Vagina (tissue), 2 donors: ENCODE measurements at places on chromosomes 6 and 20.

GRCh38 chr20:59207742-59208357 is 44.2 kb downstream of the ZNF831 start:
- no peak for DNase-seq

GRCh38 chr20:49980140-49981008 is 2.4 kb upstream of the SNAI1 start:
- DNase-seq: no peak

GRCh38 chr6:144443157-144443556 is 158.0 kb downstream of the UTRN start:
- no peak for DNase-seq

DNA sequence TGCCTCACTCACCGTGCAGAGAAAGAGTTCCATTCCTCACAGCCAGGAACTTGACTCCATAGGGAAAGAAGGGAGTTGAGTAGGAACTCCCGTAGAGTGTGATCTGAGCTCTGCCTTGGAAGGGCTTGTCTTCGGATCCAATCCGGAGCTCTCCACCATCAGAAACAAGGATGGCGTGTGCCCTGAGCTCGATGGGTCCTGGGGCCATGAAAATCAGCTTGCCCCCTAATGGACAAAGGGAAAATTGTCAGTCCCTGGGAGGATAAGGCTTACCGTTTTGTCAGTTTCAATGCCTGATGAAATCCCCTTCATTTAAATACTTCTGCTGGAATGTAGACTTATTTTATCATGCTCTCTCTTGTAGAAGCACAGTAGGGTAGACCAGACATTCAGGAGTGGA is 153.3 kb downstream of the PKHD1 start:
- no peak for DNase-seq

DNA sequence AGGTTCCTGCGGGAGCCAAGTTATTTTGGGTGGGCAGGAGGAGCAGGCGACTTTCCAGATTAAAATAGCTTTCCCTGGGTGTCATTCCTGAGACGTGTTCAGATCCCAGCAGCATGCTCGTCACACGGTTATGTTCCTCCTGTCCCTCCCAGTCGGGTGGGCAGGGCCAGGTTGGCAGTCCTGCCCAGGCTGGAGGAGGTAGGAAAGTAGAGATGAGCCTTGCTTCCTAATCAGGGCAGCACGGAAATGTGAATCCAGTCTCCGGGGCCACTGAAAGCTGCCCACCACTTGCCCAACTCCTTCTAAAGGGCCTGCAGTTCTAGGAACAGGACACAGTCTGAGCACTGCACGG is 137.0 kb downstream of the MRPL14 start:
- no peak for DNase-seq

- no peak for DNase-seq
Observed at GRCh38 chr6:29976588-29977424, 34.5 kb downstream of the HLA-A start.

DNA sequence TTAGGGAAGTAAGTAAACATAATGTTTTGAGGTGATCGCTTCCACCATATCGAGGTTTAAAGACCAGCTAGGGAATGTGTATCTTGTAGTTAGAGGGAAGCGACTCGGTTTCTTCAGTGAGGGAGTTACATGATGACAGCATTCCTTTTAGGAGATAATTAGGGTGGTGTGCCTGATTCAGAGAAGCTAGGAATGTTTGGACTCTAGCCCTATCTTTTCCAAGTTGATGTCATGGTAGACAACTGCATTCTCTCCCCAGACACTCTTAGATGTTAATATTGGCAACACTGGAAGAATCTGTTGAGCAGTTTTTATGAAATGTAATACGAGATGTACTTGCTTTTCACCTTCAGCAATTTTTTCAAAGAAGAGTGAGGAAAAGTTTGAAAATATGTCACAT is 12.9 kb upstream of the HIVEP1 start:
- DNase-seq: no peak

DNA sequence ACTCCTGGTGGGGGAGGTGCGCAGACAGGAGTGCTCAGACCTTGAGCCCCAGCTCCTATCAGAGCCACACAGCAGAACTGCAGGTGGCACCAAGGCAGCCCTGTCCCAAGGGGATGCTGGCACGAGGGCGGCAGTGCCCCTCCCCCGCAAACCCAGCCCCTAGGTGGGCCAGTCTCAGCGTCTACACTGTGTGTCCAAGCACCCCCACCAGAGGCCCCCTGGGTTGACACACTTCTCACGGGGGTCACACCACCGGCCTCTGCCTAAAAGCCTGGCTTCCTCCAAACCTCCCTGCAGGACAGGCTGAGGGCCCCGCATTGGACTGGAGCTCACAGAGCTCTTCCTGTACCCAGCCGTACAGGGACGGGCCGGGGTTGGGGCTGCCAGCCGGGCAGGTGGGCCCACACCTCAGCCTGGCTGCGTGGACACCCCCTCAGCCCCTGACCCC is 8.1 kb downstream of the SLC2A4RG start:
- DNase-seq: no peak

DNA sequence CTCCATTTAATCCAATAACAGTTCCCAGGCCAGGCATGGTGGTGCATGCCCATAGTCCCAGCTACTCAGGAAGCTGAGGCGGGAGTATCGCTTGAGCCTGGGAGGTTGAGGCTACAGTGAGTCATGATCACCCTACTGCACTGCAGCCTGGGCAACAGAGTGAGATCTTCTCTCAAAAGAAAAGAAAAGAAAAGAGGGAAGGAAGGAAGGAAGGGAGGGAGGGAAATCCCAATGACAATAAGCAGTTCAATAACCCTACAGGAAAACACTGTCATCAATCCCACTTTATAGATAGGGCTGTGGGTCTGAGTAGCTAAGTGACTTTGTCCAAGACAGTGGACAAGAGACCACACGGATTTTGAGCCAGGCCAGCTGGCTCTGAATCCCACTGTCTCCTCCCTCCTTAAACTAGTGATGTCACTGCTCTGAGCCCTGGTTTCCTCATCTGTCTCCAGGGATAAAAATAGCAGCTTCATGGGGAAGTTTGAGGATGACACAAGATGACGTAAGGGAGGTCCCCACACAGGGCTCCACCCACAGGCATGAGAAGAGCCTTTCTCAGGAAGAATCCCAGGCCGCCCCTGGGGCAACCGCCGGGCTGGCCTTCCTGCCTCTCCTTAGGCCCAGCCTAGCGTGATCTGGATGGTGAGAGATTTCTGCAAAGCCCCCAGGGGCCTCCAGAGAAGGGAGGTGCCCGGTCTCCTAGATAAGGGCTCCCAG is 7.2 kb upstream of the TRIB3 start:
- DNase-seq: no peak

DNA sequence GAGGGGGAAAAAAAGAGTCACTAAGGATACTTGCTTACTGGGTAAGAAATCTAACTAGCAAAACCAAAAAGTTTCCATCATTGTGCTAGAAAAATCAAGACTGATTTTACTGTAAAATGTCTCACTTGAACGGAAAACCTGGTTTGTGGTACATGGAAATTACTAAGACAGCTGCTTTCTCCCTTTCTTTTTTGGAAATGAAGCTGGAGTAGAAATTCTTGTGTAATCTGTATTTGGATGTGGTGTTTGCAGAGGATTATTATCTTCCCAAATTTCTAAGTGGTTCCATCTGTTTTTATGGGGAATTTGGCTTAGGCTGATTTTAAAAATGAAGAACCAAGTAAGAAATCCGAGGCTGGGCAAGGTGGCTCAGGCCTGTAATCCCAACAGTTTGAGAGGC is 20.4 kb downstream of the EPB41L2 start:
- DNase-seq: no peak

DNA sequence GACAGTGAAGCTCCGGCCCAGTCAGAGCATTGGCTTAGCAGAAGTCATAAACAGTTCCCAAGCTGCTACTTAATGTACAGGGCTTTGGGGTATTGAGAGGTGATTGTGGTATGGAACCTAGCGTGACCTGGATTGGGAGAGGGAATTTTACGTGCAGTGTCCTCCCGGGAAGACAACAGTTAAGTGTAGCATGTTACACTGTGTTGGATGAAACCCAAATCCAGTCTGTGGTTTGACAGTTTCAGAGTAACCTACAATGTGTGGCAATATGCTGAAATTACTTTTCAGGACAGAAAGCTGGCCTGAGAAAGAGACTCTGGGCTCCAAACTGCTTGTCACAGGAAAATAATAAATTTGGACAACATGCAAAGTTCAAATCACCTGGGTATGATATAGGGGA is 28.1 kb upstream of the RALGAPA2 start:
- no peak for DNase-seq

DNA sequence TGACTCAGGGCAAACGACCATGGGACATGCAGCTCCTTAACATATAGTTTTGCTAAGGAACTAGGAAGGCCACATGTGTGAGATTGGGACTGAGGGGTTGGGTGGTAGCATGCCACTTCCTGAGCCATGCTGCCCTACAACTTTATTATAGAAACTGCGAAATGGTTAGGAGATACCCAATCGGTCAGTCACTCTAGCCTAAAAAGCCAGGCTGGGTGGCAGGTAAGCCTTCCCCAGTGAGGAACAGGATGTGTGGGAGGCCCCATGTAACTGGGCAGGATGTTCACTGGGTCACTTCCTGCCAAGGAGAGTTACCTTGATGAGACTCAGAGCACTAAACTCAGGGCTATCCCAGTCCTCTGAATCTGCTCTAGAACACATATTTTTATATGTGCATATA is 123.5 kb downstream of the MAP3K7 start:
- no peak for DNase-seq

DNA sequence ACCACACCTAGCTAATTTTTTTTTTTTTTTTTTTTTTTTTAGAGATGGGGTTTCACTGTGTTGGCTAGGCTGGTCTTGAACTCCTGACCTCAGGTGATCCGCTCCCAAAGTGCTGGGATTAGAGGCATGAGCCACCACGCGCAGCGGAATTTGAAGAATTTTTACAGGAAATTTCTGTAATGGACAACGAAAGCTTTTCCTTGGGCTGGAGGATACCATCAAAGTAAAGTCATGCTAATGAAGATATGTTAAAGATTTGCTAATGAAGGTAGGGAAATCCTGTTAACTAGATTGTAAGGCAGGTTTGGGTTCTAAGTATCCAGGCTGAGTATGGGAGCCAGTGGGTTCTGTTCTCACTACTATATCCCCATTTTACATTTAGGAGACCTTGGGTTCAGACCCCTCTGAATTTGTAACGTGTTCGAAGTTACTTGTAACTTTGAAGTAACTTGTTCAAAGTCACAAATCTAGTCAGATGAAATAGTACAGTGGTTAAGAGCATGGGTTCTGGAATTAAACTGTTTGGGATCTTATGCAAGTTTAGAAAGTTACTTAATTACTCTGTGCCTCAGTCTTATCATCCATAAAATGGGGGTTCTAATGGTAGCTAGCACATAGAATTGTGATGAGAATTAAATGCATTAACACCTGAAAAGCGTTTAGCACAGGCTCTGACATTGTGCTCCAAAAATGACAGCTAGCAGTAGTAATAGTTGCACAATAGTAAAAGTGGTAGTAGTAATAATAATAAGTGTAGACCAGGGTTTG is 123.4 kb upstream of the GPR6 start:
- DNase-seq: no peak

GRCh38 chr6:76876922-76877553 is 586.3 kb downstream of the HTR1B start:
- DNase-seq: no peak

DNA sequence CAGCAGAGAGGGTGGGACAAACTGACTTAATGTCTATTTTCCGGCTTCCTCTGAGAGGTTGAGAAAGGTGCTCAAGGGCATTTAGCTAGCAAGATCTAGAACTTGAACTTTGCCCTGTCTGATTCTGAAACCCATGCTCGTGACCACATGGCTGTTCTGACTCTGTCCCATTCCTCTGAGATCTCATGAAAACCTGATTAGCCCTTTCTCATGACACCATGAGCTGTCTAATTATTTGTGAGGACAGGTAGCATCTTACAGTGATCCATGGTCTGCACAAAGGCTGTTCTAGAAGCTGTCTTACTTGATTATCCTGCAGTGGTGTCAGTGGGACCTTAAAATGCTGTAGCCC is 89.6 kb upstream of the TOX2 start:
- DNase-seq: no peak

- DNase-seq: no peak
Observed at GRCh38 chr6:73655341-73655917, 1.6 kb upstream of the SLC17A5 start.

GRCh38 chr20:51926670-51927305 is 124.5 kb upstream of the SALL4 start:
- no peak for DNase-seq

- DNase-seq: no peak
Observed at GRCh38 chr6:125220712-125221111, 67.1 kb downstream of the TPD52L1 start.

- no peak for DNase-seq
Observed at GRCh38 chr20:11564491-11564890, 353.2 kb upstream of the BTBD3 start.

DNA sequence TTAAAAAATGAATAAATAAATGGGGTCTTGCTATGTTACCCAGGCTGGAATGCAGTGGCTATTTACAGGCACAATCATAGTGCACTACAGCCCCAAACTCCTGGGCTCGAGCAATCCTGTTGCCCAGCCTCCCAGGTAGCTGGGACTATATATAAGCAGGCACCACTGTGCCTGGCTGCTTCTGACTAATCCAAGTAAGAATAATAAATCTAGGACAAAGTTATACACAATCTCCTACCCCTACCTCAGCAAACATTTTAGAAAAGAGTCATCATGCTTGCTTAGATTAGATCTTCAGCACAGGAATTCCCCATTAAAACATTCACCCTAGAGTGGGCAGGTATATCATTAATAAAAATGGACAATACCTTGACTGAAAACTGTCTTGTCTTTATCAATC is 124.6 kb downstream of the REV3L start:
- DNase-seq: no peak

DNA sequence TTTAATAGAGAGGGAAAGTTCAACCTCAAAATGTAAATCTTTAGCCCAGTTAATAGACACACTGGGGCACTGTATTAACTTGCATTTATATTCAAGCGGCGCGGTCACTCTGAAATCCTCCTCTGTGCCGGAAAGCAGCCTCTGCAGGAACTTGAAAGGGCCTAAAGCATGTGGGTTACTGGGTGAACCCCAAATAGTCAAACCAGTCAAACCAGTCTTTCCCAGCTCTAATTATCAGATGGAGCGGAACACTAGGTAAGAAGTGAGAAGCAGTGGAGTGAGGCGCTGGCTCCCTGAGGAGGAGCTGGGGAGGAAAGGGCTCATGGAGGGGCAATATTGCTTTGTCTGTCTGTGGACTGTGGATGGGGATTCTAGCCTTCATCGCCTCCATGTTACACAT is 531.3 kb downstream of the QKI start:
- peak; percentile 67 for DNase-seq

- no peak for DNase-seq
Observed at GRCh38 chr6:5854899-5855298, 151.8 kb downstream of the NRN1 start.

GRCh38 chr6:145865595-145865994 is 51.0 kb upstream of the FBXO30 start:
- DNase-seq: no peak

- DNase-seq: no peak
Observed at GRCh38 chr6:73665686-73666319, 12.0 kb upstream of the SLC17A5 start.

- no peak for DNase-seq
Observed at GRCh38 chr6:107221519-107221918, 106.2 kb upstream of the BEND3 start.

GRCh38 chr6:37882724-37883413 is 63.3 kb downstream of the ZFAND3 start:
- DNase-seq: no peak
